ENCODE measurements at places on chromosomes 1 and 21.

DNA sequence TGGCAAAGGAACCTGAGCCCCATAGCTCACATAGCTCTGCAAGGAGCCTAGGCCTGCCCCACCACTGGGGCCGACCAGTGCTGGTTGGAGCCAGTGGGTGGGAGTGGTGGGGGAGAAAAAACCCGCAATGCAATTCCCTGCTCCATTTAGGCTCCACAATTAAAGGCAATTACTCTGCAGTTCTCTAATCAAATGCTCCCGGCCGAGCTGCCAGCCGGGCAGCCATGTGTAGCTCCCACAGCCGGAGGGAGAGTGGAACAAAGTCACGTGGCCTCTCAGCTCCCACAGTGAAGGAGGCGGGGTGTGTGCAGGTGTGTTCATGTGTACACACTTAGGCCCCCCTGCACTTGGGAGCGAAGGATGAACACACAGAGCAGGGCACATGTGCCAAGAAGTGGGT lies 81.6 kb downstream of the KIRREL1 start:
- no peak for DNase-seq

- DNase-seq: no peak
Observed at GRCh38 chr1:89995598-89996449, 914 bp downstream of the ZNF326 start.

GRCh38 chr1:94843430-94843829 lies 23.3 kb downstream of the SLC44A3 start:
- DNase-seq: no peak

- DNase-seq: no peak
Observed at GRCh38 chr1:152941037-152941711, 5.8 kb upstream of the SPRR5 start.

DNA sequence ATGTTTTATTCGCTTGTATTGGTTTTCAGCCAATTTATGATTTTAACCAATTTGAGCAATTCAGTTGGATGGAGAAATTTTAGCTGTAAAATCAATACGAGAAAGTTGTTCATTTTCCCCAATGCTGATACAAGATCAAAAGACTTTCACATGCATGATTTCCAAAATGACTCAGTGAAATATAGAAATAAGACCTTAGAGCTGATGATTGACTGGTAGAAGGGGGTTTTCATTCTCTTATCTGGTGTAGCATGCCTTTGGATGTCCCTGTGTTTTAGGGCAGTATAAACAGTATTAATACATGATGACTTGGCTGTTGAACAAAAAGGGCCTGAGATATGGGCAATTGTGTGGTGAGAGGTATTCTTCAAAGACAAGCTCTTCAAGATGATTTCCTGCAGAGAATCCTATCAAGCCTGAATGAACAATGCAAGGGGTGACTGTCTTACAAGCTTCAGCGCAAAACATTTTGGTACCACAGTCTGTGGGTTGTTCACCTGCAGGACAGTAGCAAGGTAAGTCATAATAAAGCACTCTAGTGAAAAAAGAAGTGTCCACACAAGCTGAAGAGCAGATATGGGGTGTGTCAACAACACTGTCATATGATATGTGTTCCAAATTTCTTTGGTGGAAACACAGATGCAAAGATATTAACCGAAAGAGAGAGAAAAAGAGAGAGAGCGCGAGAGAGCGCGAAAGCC lies 156.2 kb downstream of the TNFSF18 start:
- DNase-seq: no peak

DNA sequence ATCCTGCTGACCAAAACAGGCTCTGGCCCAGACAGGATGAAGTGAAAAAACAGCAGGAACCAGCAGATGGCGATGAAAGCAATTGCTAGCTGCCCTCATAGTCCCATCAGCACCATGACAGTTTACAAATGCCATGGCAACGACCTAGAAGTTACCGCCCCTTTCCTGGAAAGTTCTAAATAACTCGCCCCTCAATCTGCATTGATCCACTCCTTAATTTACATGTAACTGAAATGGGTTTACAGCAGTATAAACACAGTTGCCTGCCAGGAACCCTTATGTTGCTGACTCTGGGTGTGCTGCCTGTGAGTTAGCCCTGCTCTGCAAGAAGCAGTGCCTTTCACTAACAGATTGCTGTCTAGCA lies 65.5 kb upstream of the CR1L start:
- no peak for DNase-seq

GRCh38 chr1:237166086-237166485 lies 124.1 kb downstream of the RYR2 start:
- no peak for DNase-seq

- no peak for DNase-seq
Observed at GRCh38 chr1:148289647-148290046, 137.6 kb upstream of the NBPF11 start.

GRCh38 chr1:182784556-182785171 lies 4.9 kb upstream of the NPL start:
- no peak for DNase-seq

DNA sequence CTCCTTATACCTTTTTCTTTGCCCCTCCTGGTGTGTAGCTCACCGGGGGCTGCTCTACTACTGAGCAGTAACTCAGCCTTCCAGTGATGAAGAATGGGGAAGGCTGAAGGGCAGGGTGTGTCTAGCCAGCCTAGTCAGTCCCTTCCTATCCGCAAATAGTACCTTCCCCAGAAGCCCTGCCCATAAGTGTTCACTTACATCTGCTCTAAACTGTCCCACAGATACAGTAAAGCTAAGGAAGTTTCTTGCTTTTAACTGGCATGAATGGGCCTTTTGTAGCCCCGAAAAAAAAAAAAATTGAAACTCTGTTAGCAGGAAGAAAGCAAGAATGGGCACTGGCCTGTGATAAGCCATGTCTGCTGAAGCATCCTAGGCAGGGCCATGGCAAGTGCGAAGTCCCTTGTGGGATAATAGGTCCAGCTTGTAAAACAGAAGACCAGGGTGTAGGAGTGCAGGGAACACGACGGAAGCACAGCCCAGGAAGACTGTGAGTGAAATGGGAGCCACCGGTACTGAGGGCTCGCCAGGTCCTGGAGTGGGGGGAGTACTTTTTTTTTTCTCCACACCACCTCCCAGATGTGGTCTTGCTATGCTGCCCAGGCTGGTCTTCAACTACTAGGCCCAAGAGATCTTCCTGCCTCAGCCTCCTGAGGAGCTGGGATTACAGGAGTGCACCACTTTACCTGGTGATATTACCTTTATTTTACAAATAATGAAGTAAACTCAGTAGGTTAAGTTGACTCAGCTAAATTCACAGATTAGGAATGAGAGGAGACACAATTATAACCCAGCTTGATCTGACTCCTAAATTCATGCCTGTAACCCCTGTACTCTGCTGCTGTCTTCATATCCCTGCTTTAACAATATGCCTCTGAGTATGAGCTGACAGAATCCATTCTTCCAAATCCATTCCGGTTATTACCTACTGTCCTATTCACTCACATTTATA lies 347.5 kb downstream of the SMYD3 start:
- no peak for DNase-seq

- DNase-seq: no peak
Observed at GRCh38 chr1:50917138-50918137, 42.6 kb downstream of the FAF1 start.

- DNase-seq: no peak
Observed at GRCh38 chr1:192707978-192708547, 72.1 kb downstream of the RGS13 start.

- DNase-seq: no peak
Observed at GRCh38 chr1:62809788-62810187, 25.9 kb downstream of the ATG4C start.

DNA sequence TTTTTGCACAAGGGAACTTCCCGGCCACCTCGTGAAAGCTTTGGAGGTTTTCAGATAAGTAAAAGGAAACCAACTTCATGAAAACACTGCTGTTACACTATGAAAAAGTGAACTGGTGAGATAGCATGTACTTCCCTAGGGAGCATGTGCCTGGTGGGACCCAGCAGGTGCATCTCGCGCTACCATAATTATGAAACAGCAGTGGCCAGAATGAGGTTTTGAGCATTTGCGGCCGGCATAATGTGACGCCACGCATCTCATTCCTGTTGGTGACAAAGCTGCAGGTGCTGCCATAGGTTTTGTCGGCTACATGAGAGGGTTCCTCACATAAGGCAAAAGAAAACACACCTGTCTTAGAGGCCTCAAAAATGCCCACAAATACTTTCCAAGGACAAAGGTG lies 1.7 kb downstream of the KRTAP10-3 start:
- DNase-seq: no peak

- no peak for DNase-seq
Observed at GRCh38 chr1:161207173-161207572, 5.0 kb downstream of the NDUFS2 start.

DNA sequence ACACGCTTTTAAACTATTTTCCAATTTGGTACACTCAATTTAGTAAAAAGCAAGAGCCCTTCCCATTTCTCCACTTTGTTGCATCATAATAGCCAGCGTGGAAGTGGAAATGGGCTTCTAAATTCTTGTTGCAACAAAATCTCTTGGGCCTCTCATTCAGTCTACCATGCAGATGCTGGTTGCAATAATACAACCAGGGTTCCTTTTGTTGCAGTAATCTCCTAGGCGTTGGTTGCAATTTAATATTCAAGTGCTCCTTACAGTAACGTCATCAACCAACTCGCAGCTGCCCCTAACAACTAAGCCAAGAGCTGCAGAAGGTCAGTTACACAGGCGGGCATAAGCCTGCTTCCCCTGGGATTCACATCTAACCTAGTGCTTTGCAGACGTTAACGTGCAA lies 2.7 kb upstream of the HDGF start:
- DNase-seq: no peak

GRCh38 chr21:30227128-30227527 lies 11.2 kb upstream of the CLDN8 start:
- DNase-seq: no peak
